Activated T-helper 17 cell treated with anti-CD3 and anti-CD28 coated beads, Interleukin-2, amount 50 U/mL, for 72 hours (primary cell): ENCODE measurements at places on chromosomes 7 and 10.

DNA sequence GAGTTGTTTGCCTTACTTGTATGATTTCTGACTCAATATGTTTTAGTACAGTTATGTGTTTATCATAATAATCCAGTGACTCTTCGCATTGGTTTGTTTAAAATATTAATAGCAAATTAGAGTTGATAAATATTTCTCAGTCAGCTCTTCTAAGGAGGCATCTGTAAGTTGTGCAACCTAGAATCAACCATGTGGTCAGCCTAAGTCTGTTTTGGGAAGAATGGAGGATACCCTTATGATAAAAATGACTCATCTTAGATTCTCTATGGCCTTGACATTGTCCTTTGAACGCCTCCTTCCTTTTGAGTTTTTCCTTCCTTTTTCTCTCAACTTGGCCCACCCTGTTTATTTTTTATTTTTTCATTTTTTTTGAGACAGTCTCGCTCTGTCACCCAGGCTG is 18.8 kb downstream of the DNAJC9 start:
- no peak for ATAC-seq

DNA sequence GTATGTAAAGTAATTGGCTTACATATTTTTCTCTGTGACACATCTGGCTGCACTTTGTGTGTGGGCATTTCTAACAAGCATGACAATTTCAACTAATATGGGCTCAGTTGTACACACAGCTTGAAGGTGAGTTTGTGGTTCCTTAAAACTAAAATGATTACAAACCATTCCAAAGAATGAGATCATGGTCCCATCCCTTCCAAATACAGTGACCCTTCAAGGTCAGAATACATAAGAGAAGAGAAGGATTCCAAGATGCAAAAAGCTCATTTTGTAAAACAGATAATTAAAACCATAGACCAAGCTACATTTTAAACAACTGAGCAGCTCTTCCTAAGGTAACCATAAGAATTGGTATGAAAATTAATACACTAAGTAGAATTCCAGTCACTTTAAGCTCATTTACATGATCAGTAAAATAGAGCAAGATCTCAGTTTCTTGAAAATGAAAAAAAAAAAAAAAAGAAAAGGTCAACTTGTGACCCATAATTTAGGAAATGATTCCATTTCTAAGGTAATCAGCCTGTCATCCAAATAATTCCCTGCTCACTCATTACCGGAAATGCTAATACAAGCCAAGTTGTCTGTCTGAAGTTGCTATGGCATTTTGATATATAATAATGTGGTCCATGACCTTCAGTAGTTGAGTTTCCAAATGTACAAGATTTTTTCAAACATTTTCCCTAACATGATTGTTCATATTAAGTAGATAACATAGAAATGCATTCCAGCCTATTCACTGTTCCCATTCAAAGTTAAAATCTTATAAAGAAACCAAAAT is 688.5 kb downstream of the PARD3 start:
- ATAC-seq = no peak

- no peak for ATAC-seq
Observed at GRCh38 chr7:47213276-47213675, 368.6 kb downstream of the TNS3 start.

- ATAC-seq = no peak
Observed at GRCh38 chr10:1668399-1668798, 68.9 kb downstream of the ADARB2 start.

DNA sequence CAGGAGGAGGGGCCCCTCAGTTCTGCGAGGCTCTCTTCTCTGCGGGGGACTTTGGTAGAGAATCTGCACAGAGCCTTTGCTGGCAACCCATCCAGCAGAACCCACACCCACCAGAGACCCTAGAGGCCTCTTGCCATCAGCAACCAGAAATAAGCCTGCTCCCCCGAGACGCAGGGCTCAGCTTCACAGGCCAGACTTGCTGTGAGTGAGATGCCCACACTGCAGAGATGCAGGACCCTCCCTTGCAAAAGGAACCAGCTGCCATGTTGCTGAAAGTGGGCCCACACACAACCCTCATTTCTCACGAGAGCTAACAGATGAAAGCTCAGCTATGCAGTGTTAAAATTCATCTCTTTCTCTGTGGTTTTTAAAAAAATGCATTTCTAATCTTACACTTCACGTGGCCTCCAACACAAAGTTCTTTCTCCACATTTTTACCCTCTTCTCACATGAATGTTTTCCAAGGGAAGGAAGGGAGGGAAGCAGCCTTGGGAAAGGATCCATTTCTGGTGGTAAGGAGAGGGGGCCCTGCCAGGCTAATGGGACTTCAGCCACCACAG is 171.6 kb downstream of the CCDC3 start:
- ATAC-seq = no peak

GRCh38 chr10:107409522-107409921 is 245.0 kb upstream of the SORCS1 start:
- no peak for ATAC-seq

GRCh38 chr7:119630406-119630969 is 642.5 kb upstream of the KCND2 start:
- ATAC-seq = no peak

DNA sequence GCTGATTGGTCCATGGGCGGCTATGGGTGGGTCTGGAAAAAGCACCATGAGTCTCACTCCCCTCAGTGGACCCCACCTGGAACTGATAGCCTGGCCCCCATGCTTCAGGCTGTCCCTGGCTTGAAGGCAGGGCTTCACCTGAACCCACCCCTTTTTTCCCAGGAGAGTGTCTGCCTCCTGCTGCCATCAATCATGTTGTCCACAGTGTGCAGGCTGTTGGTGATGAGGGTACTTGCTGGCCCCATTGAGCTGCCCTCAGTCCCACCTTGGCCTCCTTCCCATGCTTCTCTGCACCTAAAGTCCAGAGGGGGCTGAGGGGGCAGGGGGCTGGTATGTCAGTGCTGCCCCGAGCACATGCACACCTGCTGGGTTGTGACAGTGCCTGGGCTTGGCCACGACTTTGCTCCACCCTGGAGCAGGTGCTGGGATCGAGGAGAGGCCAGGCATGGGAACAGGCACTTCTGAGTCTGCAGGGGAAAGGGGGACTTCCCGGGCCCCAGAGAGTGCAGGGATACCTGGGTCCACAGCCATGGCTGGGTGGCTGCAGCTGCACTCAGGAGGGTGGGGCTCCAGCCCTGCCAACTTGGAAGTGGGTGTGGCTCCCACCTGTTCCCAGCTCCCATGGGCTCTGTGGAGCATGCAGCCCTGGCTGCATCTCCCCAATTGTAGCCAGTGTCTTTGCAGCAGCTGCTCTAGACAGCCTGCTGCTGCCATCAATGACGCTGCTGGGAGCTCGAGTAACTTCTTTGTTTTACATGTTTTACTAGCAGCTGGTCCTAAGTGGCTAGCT is 56.9 kb downstream of the ADK start:
- no peak for ATAC-seq

DNA sequence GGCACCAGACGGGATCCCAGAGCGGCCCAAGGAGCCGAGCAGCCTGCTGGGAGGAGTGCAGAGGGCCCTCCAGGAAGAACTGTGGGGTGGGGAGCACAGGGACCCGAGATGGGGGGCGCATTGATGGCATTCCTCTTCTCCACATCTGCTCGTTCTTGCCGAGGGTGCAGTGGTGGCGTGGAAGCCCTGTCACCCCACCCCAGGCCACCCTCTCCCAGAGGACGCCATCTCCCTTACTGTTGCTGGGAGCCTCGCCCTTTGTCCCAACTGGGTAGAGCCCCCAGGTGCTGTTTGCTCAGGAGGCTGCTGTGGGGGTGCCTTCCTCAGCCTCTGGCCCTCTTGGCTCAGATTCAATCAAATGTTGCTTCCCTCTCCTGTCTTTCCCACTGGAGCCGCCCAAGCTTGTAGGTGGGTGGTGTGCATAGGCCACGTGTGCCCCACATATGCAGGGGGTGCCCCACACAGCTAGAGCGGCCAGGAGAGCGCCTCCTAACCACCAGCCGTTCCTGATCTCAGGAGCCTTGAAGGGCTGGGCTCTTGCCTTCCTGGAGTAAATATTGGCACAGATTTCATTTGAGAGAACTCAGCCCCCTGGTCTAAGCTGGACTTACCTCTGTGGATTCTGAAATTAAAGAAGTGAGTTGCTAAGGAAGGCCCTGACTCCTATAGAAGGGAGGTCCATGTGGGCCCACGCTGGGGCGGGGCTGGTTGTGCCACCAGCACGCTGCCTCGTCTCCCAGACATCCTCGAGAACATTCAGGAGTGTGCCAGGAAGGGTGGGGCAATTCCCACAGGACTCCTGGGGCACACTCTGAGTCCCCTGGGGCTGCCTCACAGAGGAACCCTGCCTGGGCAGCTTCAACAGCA is 39.2 kb downstream of the ZNF467 start:
- no peak for ATAC-seq

- ATAC-seq = no peak
Observed at GRCh38 chr7:103879928-103880600, 109.4 kb downstream of the RELN start.

DNA sequence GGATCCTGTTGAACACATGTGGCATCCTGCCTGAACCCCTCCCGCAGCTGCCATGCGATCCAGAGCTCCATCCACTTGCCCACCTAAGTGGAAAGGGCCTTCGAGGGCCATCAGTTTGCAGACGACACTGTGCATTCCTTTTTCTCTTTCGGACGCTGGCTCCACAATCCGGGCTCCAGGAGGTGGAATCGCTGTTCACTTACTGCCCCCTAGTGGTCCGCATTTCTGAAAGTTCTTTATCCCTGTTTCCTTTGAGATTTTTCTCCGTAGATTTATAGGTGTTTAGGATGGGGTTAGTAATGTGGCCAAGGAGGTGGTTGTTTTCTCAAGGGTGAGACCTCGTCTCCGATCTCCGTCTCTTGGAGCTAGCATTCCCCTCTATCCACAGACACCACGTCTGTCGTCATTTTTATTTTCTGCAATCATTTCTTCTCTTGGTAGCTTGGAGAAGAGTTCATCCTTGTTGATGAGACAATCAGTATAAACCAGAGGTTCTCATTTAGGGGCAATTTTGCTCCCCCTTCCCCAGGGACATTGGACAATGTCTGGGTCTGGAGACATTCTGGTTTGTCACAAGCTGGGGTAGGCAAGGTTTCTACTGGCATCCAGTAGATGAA is 204.6 kb downstream of the ARHGAP21 start:
- no peak for ATAC-seq

DNA sequence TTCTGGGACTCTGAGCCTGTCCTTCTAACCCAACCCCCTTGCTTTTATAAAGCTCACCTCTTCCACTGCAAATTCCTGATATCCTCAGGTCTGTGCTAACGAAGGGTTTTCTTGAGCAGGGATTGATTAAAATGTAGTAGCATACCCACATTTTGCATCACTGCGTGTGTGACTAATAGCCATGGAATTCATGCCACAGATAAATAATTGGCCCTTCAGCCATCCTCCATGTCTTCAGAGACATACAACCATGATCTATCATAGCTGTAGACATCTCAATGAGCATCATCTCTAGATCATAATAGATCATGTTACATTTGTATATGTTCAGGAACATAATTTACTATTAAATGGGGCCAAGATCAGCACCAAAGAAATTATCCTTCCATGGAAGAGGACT is 990.3 kb downstream of the KCNMA1 start:
- no peak for ATAC-seq

GRCh38 chr10:33095867-33096815 is 138.1 kb upstream of the ITGB1 start:
- ATAC-seq = no peak

GRCh38 chr7:121449329-121449728 is 53.2 kb upstream of the FAM3C start:
- ATAC-seq = no peak

- ATAC-seq = peak; percentile 78
Observed at GRCh38 chr10:28592953-28593352, 60.0 kb downstream of the WAC start.

DNA sequence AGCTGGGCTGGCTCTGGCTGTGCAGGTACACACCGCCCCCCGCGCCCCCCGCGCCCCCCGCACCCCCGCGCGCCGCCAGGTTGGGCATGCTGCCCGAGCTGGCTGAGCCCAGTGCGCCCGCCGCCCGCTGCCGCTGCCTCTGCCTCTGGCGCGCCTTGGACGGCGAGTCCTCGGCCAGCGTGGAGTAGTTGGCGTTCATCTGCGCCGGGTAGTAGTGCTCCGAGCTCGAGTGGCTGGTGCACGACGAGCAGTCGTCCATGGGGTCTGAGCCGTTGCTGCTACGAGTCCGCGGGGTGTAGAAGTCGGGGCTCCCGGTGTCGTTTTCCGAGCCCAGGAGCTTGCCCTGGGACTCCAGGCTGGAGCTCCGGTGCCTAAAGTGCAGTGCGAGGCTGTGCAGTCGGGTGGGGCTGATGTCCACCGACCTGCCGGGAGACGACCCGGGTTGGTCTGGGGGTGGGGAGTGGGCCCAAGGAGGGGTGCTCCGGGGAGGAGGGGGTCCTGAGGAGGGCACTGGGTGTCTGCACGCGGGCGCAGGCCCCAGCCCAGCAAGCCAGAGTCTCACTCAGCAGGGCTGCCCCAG is 70.4 kb downstream of the PRPF18 start:
- no peak for ATAC-seq

GRCh38 chr7:157890921-157891401 is 554.2 kb downstream of the DNAJB6 start:
- peak; percentile 83 for ATAC-seq

DNA sequence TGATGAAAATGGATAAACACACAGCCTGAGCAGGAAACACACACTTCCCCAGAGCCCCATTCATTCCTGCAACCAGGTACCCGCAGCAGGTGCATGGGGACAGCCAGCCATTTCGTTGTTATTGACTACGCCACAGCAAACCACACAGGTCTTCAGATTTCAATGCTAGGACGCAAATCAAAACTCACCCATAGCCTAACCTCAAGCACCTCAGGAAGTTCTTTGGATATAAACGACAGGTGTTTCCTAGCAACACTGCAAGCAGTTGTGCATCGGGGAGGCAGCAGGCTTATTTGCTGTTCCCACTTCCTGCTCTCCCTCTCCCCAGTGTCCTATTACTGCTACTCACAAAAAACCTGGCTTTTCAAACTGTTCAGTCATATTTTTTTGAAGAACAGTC is 176.5 kb upstream of the FRMD4A start:
- ATAC-seq = peak; percentile 77

DNA sequence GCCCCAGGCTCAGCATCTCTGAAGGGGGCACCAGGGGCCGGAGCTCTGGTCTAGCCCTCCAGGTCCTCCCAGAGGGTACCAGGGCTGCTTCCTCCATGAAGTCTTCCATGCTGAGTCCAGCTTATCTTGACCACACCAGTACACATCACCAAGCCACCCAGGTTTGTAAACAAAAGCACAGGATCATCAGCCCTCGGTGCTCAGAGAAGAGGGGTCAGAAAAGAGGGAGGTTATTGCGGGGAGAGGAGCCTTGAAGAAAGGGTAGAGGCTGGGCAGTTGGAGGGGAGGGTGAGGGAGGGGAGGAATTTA is 23.9 kb downstream of the AQP1 start:
- ATAC-seq = no peak
